Motor neuron (in vitro differentiated cells): ENCODE measurements at places on chromosomes 7 and 10.

GRCh38 chr7:143345428-143345900 lies 17.0 kb downstream of the FAM131B start:
- peak; percentile 93 for ATAC-seq

DNA sequence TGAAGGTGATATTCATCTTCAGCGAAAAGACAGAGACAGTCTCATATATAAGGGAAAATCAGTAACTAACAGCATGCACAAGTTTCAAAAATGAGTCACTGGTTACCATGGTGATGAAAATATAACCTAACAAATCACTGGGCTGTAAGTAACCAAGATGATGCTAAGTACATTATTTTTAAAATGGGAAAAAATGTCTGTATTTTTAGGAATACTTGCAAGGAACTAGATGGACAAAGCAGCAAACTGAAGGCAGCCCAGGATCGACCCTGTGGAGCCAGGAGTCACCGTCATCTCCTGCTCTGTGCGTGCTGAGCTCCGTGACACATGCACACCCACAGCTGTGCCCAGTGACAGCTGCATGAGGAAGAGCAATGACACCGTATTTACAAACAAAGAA lies 137.3 kb downstream of the ELMO1 start:
- ATAC-seq, result peak; percentile 97

DNA sequence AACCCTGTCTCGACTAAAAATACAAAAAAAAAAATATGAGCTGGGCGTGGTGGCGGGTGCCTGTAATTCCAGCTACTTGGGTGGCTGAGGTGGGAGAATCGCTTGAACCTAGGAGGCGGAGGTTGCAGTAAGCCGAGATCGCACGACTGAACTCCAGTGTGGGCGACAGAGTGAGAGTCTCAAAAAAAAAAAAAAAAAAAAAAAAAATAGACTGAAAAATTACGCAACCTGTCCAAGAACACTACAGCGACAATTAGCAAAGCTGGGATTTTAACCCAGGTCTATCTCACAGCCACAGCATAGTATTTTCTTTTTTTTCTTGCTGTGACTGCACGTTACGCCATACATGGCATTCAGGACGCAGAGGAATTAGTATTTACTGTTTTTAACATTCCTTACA lies 1.1 kb upstream of the RABGEF1 start:
- ATAC-seq, result no peak

GRCh38 chr10:11446864-11447263 lies 164.6 kb downstream of the USP6NL start:
- ATAC-seq, result no peak

GRCh38 chr10:42646214-42646613 lies 7.8 kb upstream of the ZNF33B start:
- ATAC-seq, result no peak

GRCh38 chr7:40810274-40810673 lies 675.5 kb downstream of the SUGCT start:
- no peak for ATAC-seq

GRCh38 chr10:112913661-112914287 lies 36.3 kb upstream of the TCF7L2 start:
- no peak for ATAC-seq

DNA sequence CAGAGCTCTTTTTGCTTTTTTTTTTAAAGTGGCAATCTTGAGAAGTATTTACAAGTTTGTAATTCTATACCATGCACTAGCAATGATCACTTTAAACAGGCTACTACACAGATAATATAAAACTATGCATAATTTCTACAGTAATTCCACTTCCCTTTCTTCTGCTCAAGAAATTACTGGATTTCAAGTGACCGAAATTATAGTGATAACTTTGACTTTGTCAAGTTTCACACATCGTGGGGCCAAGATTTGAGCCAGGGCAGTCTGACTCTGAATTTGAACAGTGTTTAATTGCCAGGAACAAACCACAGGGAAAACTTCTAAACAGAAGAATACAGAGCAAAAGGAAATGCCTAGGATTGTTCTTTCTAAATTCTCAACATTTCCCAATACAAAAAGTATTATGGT lies 288.3 kb upstream of the MKLN1 start:
- no peak for ATAC-seq

DNA sequence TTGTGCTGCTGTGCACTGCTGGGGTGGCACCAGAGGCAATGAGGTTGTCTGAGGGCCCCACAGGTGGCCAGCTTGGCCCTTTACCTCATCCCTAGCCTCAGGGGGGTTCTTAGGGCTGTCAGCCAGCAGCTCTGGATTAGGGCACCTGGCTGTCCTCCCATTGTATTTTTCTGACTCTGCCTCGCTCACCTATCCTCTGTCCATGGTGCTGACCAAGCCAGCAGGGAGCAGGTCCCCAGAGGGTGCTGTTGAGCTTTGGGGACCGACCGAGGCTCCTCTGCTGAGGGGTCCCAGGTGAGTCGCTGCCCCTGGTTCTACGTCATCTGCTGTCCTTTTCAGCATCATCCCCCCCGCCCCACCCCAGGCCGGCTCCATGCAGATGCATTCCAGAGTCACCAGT lies 32.1 kb upstream of the ZNF735 start:
- no peak for ATAC-seq

- ATAC-seq, result no peak
Observed at GRCh38 chr10:26031300-26031699, 97.3 kb downstream of the MYO3A start.

- ATAC-seq, result peak; percentile 56
Observed at GRCh38 chr7:18087026-18087686, 59.5 kb upstream of the PRPS1L1 start.

DNA sequence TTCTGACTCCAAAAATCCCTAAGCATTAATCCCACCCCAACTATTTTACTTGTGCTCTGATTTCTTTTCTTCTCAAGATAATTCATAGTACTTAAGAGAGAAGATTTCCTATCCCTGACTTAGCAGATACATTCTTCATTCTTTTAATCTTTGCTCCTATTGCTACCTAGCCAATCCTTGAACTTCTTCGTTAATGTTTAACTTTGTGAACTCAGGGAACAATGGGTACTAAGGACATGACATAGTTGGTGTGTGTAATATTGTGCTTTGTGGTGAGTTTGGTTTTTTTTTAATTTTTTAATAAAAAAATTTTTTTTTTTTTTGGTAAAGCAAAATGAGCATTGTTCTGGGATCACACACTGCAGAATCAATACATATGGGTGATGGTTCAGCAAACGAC lies 166.2 kb downstream of the CHCHD3 start:
- ATAC-seq, result no peak

DNA sequence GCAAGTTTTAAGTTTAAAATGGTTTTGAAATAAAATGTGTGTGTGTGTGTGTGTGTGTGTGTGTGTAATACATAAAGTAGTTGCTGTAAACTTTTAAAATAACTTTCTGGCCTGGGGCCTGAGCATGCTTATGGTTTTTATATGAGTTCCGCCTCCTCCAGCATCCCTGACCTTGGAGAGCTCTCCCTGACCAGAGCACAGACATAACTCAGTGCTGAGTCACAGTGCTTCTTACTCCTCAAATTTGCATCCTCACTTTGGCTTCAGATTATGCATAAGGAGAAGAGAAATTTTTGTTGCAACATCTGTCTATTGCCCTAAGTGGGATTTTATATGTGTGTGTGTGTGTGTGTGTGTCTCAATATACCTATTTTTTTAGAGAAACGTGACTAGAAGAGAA lies 200.8 kb downstream of the ELMO1 start:
- ATAC-seq, result peak; percentile 99

GRCh38 chr7:42108803-42109528 lies 128.0 kb downstream of the GLI3 start:
- ATAC-seq, result no peak

DNA sequence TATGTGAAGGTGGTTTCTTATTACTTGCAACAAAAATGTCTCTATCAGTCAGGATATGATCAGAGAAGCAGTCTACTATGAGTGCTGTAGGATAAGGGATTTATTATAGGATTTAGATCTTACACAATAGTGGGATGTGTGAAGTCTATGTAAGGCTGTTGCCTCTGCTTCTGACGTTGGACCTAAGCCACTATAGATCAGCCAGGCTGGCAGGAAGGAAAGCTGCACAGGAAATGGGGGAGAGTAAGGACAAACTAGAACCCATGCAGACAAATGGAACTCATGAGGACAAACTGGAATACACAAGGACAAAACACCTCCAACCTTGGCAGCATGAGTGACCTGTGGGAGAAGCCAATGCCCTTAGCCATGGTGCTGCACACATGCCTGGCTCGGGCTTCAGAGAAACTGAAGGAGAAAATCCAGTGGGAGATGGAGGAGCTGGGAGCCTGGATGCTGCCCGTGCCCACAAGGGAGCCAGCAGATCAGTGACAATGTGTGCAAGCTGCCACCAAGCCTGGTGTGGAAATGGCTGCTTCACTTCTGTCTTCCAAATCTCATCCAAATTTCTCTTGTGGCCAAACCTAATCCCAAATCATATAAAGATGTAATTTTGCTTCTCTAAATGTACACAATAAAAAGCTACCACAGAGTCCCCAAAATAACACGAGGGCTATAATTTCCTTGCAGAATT lies 147.0 kb upstream of the PCGF5 start:
- no peak for ATAC-seq

GRCh38 chr7:142523821-142524460 lies 225.3 kb upstream of the PRSS1 start:
- ATAC-seq, result no peak

GRCh38 chr7:129780257-129780973 lies 168.9 kb downstream of the NRF1 start:
- ATAC-seq, result peak; percentile 70

- peak; percentile 63 for ATAC-seq
Observed at GRCh38 chr7:132249256-132249971, 326.9 kb downstream of the PLXNA4 start.

- ATAC-seq, result no peak
Observed at GRCh38 chr7:29281782-29282541, 87.4 kb downstream of the CHN2 start.

DNA sequence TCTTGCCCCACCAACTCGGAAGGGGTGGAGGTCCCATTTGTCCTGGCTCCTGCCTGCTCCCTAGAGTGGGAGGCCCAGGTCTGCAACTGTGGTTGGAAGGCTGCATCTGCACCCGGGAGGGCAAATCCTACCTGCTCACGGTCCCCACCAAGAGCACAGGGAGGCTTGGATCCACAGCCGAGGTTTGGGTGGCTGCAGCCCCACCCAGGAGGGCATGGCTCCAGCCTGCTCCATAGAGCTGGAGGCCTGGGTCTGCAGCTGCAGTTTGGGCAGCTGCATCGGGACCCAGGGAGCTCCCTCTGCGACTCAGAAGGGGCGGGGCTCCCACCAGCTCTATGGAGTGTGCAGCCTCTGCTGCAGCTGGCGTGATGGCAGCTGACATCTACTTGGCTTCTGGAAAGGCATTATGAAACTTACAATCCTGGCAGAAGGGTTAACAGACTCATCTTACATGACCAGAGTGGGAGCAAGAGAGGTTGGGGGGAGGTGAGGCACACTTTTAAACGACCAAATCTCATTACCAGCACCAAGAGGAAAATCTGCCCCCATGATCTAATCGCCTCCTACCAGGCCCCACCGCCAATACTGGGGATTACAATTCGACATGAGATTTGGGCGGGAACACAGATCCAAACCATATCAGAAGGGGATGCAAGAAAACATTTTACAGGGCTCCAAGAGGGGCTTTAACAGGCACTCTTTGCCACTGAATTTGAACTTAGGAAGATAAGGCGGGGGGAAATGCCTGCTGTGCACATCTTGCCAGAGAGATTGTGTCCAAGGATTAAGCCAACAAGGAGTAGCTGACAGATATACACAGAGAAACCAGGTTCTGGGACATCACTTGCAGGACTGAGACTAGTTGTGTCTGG lies 8.2 kb upstream of the BLVRA start:
- peak; percentile 54 for ATAC-seq

DNA sequence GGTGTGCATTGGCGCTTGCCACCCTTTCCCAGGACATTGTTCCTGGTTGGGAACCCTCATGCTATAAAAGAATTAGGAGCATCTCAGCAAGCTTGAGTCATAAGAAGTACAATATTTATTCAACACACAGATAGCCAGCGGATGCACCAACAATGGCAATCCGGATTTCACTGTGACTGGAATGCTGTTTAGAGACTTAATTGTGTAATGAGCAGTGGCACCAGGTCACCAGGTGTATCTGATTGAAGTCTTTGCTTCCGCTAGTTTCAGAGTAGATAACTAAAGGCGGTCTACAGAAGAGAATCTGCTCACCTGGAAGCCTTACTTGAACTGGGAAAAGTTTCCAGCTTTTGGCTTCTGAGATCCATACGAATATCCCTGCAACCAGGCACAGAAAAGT lies 772.3 kb upstream of the GHITM start:
- ATAC-seq, result no peak

GRCh38 chr7:17090751-17091150 lies 207.7 kb upstream of the AHR start:
- ATAC-seq, result no peak

DNA sequence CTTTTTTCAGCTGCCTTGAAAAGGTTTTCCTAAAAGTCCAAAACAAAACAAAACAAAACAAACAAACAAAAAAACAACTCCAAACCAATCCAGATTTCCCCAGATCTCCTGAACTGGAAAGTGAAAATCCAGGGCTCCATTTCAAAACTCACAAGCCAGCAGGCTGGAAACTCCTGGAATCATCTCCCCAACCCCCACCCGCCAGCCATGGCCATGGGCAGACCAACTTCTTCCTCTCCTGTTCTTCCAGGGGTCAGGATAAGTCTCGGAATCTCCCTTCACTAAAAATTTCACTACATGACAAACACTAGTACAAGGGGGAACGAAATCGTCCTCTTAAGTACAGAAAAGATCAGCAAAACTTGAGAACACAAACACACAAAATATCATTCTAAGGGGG lies 40.4 kb downstream of the GNA12 start:
- ATAC-seq, result no peak

DNA sequence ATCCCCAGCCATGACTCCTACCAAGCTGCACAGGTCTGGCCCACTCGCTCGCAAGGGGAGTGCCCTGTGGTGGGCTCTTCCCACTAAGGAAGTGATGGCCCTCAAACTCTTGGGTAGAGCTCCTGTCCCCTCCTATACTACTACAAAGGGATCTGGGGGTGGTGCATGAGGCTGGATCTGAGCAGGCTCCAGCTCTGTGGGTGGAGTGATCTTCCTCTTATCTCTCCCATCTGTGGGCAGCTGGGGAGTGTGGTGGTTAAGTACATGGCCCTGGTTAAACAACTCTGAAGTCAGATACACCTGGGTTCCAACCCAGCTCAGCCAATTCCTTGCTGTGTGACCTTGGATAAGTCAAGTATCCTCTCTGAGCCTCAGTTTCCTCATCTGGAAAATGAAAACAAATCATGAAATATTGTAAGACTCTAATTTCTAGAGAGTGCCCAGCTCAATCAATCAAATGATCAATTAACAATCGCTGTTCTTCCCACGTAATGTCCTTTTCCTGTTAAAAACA lies 17.4 kb downstream of the DDIT4 start:
- ATAC-seq, result no peak

DNA sequence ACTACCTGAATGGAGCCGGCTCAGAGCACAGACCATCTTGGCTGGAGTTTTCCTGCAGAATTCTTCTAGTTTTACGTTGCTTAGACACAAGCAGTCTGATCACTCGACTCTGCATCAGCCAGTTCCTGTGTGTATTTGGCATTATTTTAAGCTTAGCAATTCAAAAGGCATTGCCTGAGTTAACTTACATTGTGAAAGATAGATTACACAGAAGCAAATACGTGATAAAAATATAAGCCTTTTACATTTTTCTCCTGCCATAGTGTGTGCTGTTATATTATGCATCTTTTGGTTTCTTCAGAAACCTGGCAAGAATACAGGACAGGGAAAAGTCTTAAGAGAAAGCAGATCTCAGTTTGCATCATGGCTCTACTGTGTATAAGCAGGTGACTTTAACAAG lies 98.1 kb downstream of the LRRC4 start:
- no peak for ATAC-seq
